ENCODE measurements at places on chromosomes 7 and 10. TPM values are rescaled to one million over a fixed set of nuclear protein-coding genes. Genes with fewer than 3 reads are reported as not detected.

DNA sequence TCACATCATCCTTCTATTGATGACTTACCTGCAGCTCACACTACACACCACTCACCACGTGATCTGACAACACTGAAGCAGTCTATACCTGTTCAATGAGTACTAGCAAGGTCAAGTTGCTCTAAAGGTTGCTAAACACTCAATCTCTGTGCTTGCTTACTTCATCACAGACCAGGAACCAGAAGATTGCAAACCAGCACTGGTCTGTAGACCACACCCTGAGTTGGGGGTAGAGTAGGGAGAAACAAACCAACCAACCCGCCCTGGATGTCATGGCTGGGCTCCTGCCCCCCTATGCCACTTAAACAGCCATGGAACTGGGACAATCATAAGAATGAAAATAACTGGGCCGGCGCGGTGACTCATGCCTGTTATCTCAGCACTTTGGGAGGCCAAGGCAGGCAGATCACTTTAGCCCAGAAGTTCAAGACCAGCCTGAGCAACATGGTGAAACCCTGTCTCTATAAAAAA, 19.6 kb downstream of the DLG5 start:
- DNase-seq: no peak

Gene BRI3
- 55.1 TPM for total RNA-seq

DNA sequence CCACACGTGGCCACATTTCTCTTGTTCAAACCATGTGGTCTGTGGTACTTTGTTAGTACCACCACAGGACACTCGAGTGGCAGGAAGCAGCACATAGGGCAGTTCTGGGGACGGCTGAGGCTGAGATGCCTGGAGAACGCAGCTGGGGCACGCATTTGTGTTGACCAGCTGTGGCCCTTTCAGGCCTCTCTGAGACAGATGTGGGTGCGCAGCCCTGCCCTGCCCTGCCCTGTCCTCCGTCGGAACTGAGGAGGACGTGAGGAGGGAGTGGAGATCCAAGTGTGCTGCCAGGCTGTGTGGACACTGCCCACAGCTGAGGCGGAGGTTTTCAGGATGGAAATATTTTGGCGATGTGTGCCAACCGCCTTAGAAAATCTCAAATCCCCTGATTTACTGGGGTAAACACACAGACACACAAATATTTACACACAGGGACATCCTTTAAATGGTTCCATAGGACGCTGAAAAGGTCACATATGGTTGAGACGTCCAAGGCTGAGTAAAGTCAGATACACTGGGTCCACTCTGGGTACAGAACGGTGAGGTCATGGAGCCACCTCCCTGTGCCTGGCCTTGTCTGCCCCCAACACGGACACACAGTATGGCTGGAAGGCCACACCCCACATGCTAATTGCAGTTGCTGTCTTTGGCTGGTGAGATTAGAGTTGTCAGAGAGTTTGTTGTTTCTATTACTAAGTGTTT, 14.8 kb downstream of the BHLHA15 start:
- no peak for DNase-seq

DNA sequence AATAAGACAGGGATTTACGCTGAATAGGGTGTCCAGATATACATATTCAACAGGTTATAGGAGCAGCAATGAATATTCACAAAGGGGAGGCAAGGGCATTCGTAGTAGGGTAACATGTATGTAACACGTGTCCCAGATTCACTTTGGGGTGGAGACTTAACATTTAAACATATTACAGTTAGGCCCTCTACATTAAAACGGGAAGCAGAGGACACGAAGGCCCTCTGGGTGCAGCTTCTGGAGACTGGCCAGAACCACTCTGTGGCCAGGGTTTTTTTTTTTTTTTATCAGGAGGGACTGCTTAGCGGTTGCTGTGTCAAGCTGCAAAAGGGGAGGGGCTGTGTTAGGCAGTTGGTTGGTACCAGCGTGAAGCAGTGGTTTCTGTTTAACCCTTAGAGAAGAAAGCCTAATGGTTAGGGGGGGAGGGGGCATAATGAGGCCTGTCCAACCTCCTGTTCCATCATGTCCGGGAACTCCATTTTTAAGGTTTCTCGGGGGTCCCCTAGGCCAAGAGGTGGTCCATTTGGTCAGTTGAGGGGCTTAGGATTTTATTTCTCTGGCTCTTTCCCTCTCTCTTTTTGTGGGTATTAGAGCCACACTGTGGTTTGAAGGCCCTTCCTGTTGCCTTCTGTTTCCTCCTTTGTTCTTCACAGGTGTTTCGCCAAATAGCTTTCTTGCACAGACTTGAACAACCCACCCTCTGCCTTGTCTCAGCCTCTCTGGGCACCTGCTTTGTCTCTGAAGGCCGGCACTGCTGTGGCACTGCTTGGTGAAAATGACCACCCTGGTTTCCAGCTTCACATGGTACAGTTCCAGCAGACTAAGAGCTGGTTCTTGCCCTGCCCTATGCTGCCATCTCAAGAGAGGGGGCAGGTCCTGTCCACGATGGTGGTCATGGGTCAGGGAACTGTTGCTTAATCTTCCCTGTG, 26.4 kb downstream of the PRF1 start:
- no peak for DNase-seq

DNA sequence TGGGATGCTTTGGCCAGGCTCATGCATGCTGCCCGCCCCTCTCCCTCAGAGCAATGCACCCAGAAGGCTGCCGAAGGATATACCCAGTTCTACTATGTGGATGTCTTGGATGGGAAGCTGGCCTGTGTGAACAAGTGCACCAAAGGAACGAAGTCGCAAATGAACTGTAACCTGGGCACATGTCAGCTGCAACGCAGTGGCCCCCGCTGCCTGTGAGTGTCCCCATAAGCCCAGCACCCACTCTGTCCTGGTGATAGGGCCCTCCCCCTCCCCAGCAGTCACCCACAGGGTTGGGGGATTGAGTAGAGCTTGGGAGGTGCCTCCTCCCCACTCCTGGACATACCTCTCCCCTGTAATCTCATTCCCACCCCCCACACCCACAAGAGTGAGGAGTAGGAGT, 7.0 kb upstream of the MUC17 start:
- no peak for DNase-seq

Measured in dermis microvascular lymphatic vessel endothelial cell (primary cell).